ENCODE measurements at places on chromosomes 11 and 22. TPM values are rescaled to one million over a fixed set of nuclear protein-coding genes. Genes with fewer than 3 reads are reported as not detected.

The SESN3 gene
- 48.8 TPM for total RNA-seq

The MRTFA gene
- 90.4 TPM for total RNA-seq

The NOX4 gene
- total RNA-seq, result 2.5 TPM

The JAML gene
- not detected for total RNA-seq

The YPEL4 gene
- 1.7 TPM for total RNA-seq

The PATZ1 gene
- 16.1 TPM for total RNA-seq

The FBXO7 gene
- total RNA-seq, result 67.4 TPM

The TCN2 gene
- 17.7 TPM for total RNA-seq

The GGT5 gene
- total RNA-seq, result 4.4 TPM

DNA sequence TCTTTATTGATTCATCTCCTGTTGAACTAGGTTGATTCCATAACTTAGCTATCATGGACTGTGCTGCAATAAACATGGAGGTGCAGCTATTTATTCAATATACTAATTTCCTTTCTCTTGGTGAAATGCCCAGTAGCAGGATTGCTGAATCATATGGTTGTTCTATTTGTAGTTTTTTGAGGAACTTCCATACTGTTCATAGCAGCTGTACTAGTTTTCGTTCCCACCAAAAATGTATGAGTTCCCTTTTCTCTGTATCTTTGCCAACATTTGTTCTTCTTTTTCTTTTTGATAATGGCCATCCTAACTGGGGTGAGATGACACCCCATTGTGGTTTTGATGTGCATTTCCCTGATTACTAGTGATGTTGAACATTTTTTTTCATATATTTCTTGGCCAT, 87.2 kb upstream of the NAV2 start:
- no peak for DNase-seq

- no peak for DNase-seq
Measured at GRCh38 chr11:33222052-33222750, 35.0 kb upstream of the HIPK3 start.

GRCh38 chr11:31873124-31873523, 62.0 kb upstream of the PAX6 start:
- no peak for DNase-seq

DNA sequence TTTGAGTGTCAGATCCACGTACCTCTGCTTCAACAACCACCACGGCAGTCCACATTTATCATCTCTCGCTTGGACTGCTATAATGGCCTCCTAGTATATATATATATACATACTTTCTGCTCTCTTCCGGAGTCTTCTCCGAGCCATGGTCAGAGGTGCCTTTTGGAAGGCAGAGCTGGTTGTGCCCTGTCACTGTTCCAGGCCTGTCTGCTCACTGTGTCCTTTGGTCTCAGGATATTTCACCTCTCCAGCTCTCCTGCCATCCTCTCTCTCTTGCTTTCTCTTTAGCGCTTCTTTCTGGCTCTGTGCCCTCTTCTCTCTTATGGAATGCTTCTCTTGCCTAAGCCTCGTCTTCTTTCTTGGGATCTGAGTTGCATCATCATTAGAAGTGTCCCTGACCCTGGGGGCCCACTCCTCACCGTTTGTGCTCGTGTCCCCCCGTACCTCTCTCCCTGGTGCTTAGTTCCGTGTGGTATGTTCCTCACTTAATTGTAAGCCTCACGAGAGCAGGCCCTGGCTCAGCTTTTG, 86.1 kb upstream of the RASSF10 start:
- DNase-seq, result peak; percentile 13

GRCh38 chr22:45192701-45193187, 29.0 kb downstream of the NUP50 start:
- no peak for DNase-seq

GRCh38 chr11:106421676-106422292, 344.3 kb downstream of the AASDHPPT start:
- DNase-seq, result no peak

- peak; percentile 40 for DNase-seq
Measured at GRCh38 chr22:24803064-24803542, 2.9 kb upstream of the SGSM1 start.

GRCh38 chr11:116421529-116422185, 351.1 kb downstream of the BUD13 start:
- no peak for DNase-seq

DNA sequence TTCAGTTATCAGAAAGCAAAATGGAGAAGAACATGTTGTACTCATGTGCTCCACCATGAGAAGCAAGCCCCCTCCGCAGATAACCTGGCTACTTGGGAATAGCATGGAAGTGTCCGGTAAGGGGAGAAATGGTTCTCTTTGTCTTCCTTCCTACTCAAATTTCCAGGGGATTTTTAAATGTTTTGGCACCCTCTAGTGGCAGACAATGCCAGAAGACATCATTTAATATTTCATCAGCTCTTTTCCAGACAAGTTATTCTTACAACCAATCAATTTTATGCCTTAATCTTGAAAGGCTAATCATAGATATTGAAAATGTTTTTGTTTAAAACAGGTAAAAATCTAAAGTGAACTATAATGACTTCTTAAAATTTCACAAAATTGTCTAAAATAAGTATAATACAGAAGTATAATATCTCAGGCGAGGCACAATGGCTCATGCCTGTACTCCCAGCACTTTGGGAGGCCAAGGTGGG, 15.7 kb downstream of the CRTAM start:
- DNase-seq, result peak; percentile 91

Measured in fibroblast of the aortic adventitia (primary cell).